ENCODE measurements at places on chromosomes 1 and 21. TPM values are rescaled to one million over a fixed set of nuclear protein-coding genes. Genes with fewer than 3 reads are reported as not detected.

The CRYZL1 gene
- total RNA-seq = 15.2 TPM

The DRAM2 gene
- total RNA-seq = 32.8 TPM

The RHD gene
- not detected for total RNA-seq

The RAVER2 gene
- total RNA-seq = 18.6 TPM

The INSRR gene
- total RNA-seq = 0.11 TPM
